ENCODE measurements at places on chromosomes 3 and 15.

DNA sequence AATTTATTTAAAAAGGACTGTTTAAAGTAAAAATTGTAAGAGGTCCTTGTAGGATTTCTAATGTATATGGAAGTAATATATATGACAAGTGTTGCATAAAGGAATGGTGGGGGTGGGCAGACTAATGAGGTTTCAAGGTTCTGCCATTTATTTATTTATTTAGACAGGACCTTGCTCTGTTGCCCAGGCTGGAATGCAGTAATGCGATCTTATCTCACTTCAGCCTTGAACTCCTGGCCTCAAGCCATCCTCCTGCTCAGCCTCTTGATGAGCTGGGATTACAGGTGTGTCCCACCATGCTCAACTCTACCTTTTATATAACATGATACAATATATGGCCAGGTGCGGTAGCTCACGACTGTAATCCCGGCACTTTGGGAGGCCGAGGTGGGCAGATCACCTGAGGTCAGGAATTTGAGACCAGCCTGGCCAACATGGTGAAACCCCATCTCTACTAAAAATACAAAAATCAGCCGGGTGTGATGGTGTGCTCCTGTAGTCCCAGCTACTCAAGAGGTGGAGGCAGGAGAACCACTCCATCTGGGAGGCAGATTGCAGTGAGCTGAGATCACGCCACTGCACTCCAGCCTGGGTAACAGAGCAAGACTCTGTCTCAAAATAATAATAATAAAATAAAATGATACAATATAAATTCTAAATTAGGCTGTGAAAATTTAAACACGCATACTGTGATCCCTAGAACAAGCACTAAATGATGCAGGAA, 33.8 kb upstream of the IGF2BP2 start:
- DNase-seq: no peak

GRCh38 chr3:195173657-195174056, 97.3 kb downstream of the XXYLT1 start:
- DNase-seq: no peak

- no peak for DNase-seq
Measured at GRCh38 chr3:188523291-188523690, 369.3 kb downstream of the LPP start.

GRCh38 chr3:5011555-5012256, 32.5 kb downstream of the BHLHE40 start:
- DNase-seq: no peak

DNA sequence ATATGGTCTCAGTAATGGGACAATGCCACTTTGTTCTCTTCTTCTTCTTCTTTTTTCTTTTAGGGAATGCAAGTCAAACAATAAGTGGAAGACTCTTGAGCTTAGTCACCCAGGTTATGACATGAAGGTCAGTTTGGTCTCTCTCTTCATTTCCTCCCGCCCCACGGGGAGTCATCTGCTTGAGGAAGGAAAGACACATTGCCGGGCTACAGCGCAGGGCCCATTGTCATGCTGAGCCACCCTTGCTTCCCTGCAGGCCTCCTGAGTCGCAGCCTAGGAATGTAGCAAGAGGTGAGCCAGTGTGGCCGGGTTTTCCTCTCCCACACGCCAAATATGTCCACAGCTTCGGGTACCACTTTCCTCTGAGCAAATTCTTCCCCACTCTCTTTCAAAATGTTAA, 47.6 kb downstream of the RAP2B start:
- no peak for DNase-seq

GRCh38 chr3:49638445-49638844, 35.7 kb upstream of the APEH start:
- DNase-seq: no peak

GRCh38 chr3:64264501-64265109, 39.3 kb upstream of the PRICKLE2 start:
- DNase-seq: no peak

- peak; percentile 54 for DNase-seq
Measured at GRCh38 chr3:172148702-172149565, 109.6 kb downstream of the FNDC3B start.

DNA sequence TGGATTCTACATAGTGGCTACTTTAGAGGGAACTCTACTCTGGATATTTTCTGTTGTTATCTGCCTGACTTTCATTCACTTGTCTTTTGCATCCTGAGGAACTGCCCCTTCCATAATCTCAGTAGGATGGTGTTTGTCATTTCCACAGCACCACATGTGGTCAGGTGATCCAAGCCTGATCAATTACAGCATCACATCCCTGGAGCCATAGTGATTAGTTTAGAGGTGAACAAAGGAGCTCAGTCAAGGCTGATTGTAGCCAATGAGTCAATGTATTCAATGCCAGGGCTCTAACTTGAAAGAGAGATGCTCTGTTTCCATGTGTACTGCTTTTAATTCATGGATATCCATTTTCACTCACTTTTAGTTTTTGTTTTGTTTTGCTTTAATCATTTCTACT, 478.7 kb upstream of the ADAMTS9 start:
- no peak for DNase-seq

GRCh38 chr3:57142411-57142723, 22.8 kb downstream of the IL17RD start:
- DNase-seq: no peak

DNA sequence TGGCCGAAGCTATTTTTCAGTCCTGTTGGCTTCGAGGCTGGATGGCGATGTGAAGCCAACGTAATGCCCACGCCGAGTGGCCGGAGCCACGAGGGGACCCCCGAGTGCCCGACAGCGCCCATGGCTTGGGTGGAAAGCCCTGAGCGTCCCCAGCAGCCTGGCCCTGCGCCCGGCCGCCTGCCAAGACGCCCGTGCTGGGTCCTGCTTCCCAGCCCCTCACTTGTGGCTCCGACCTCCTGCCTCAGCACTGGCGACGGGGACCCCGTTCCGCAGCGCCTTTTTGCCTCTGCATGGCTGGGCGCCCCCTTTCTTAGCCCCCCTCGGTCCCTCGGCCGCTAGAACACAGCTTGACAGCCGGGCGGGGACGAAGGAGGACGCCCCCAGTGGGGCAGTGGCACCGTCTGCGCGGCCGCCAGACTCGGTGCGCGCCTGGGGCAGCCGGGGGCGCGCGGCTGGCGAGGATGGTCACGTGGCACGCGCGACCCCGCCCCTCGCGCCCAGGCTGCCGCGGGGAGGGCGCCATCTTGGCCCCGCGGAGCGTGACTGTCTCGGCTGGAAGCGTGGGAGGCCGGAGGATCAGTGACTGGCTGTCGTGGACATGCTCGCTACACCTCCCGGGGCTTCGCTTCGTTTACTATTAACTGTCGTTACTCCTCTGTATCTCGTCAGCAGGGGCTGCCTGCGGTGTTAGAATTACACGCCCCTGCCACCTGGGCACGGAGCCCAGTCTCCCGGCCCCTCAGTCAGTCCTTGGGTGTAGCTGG, 626 bp upstream of the GPR176 start:
- peak; percentile 54 for DNase-seq

- DNase-seq: no peak
Measured at GRCh38 chr15:69328080-69328479, 29.4 kb downstream of the PAQR5 start.

- no peak for DNase-seq
Measured at GRCh38 chr3:122077293-122078234, 22.4 kb downstream of the CD86 start.

DNA sequence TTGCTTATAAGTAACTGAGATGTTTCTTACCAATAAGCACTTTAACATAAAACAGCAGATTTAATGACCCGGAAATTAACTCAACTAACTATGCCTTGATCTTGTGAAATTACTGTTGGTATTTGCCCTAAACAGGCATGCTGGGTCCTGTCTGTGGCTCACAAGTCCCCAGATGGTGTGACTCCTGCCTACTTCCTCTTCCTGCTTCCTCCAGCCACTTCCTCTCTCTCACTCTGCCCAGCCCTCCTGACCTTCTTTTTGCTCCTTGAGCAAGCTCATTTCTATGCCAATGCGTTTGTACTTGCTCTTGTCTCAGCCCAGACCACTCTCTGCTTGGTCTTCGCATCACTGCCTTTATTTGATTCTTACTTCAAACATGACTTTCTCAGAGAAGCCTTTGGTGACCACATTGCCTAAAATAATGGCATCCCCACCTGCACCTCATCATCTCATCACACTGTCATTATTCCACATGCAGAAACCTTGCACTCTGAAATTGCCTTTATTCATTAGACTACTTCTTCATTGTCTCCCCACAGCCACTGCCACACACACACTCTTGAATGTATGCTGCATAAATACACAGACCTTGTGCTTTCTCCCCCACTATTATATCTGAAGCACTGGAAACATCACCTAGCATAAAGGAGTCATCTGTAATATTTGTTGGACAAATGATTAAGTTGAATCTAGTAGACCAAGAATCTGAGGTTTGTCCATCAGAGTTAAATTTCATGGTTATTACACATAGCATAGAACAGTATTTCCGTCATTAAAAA, 256.3 kb upstream of the SEMA6D start:
- no peak for DNase-seq

DNA sequence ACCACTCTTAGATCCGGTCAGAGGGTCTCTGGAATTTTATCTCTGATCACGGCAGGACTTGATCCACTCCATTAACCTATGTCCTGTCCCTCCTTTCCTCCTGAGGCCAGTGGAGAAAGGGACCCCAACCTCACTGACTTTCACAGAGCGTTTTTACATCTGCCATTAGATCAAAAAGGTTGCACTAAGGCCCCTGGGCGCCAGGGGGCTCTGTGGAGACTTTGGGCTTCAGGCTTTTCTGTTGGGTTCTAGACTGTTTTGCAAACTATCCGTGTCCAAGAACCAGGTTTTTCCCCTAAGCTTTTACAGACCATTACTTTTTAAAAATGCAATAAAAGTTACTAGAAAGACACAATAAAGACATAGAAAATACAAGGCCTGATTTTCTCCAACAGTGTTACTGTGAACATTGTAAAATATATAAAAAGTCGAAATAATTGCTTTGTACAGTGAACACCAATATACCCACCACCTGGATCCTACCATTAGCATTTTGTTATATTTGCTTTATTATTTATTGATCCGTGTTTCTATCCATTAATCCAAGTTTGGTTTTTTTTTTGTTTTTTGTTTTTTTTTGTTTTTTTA, 159.7 kb downstream of the POLR2M start:
- peak; percentile 72 for DNase-seq

GRCh38 chr15:50182219-50183013, 420 bp downstream of the SLC27A2 start:
- DNase-seq: peak; percentile 24

DNA sequence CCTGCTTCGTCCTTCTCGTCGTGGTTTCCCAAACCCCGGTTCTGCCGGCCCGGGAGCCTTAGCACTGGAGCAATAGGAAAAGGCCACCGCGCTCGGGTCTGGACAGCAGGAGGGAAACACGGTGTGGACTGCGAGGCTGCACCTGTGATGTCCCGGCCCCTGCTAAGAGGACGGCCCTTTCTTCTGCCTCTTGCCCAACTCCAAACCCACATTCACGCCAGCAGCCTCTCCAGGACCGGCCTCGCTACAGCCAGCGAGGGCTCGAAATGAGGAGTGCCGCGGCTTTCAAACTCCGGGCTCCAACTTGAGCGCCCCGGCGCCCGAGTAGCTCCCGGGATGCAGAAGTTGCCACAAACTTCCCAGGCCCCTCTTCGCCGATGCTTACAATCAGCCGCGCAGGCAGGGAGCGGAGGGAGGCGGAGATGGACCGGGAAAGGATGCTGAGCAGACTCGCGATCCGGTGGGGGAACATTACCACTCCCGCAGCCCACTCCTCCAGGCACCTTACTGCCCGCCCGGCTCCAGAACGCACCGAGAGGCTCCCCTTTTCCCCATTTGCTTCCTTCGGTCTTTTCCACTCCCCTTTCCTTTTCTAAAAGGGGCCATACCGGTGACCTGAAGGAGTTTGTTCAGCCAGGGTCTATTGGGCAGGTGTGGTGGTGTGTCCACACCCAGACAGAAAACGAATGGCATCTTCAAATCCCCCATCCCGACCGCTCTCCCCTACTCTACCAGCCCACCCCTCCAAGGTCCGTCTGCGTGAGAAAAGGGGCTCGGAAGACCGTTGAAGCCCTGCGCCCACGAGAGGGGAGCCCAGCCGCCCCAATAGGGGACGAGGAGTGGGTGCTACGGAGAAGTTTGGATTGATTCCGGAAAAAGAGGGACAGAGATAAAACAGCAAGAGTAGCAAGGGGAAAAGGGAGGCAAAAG, 18.8 kb upstream of the SATB1 start:
- peak; percentile 13 for DNase-seq

- DNase-seq: no peak
Measured at GRCh38 chr3:157132936-157133335, 27.0 kb downstream of the CCNL1 start.

DNA sequence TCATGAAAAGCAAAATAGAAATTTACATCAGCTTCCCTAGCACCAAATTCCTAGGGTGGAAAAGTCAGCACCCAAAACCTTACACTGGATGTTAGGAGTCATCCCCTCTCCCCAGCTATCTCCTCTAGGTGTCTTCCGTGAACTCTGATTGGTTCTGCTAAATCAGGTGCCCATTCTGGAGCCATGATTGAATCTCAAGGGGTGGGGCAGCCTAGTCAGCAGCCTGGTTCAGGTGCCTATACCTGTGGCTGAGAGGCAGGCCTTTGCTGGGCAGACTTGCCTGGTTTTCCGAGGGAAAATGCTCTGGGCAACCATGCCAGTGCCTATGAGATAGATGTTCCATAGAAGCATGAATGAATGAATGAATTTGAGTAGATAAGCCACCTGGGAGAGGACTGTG, 336.7 kb downstream of the LRTM1 start:
- DNase-seq: no peak

- no peak for DNase-seq
Measured at GRCh38 chr15:93414576-93415231, 325.7 kb upstream of the RGMA start.

DNA sequence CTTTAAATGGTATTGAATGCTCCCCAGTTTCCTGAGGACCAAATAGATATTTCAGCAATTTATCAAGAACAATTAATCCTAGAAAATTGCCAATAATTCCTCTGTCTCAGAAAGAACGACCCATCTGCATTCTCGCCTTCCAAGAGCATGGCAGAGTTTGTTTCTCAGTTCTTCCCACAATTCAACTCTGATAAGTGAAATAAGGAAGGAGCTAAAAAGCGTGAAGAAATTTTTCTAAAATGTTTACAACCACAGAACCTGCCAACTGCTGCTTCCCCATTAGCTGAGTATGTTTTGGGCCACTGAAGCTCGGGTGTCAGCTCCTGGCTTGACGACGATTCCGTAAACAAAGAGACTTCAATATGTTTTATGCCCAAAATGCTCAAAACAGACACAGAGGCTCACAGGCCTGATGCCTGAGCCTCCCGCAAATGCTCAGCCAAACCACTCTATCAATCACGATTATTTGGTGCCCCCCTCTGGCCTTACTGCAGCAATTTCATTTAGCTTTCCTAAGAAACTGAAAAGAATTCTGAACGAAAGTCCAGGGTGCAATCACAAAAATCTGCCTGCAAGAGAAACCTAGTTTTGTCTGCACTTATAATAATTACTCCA, 259.2 kb upstream of the CCDC54 start:
- DNase-seq: peak; percentile 51

GRCh38 chr3:8875836-8876235, 87.4 kb downstream of the RAD18 start:
- DNase-seq: no peak

- DNase-seq: no peak
Measured at GRCh38 chr3:69058947-69059224, 6.8 kb upstream of the TMF1 start.

GRCh38 chr3:138437281-138437680, 2.9 kb downstream of the ESYT3 start:
- DNase-seq: no peak

GRCh38 chr3:62638316-62638715, 236.9 kb downstream of the CADPS start:
- DNase-seq: no peak
